K562 (cell line): ENCODE measurements at places on chromosomes 5 and 9.

DNA sequence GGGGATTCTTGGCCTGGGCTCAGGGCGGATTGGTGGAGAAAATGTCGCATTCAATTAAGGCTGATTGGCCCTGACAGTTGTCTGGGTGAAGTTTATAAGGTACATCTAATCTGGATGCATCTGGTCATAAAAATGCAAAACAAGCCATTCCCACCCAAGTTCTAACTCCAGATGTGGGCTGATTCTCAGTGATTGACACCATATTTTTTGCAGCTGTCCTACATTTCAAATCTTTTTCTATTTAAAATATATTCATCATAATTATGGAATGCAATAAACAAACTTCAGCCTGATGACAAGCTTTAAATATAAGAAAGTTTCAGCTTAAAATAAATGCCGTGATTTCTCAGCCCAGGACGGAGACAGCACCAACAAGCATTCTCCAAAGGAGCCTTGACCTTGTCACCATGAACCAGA lies 146.4 kb upstream of the SMIM23 start:
- no peak for DNase-seq

GRCh38 chr5:122942164-122942914 lies 94.2 kb downstream of the PPIC start:
- DNase-seq = peak; percentile 81

GRCh38 chr9:76744336-76744735 lies 19.9 kb upstream of the PCA3 start:
- DNase-seq = no peak

GRCh38 chr5:72141440-72142355 lies 34.4 kb downstream of the MAP1B start:
- no peak for DNase-seq

GRCh38 chr9:134689321-134690181 lies 47.9 kb downstream of the COL5A1 start:
- peak; percentile 74 for DNase-seq

- DNase-seq = no peak
These were observed 83.2 kb upstream of the SMIM15 start for GRCh38 chr5:61245486-61245885.

DNA sequence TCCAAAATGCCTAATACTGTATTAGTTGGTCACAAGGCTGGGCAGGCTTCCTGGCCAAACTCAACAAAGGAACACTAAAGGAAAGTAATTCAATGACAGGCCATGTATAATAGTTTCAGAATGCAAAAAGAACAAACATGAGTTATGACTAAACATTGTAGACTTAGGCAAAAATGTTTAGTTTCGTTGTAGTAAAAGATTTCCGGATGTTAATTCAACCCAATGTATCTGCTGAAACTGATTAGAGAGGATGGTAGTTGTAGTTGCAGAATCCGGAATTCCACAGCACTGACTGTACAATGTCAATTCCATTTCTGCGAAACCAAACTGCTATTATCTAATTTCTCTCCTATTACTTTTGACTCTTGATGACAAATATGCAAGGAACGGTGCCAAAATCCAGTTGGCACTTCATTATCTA lies 117.9 kb upstream of the FST start:
- no peak for DNase-seq

DNA sequence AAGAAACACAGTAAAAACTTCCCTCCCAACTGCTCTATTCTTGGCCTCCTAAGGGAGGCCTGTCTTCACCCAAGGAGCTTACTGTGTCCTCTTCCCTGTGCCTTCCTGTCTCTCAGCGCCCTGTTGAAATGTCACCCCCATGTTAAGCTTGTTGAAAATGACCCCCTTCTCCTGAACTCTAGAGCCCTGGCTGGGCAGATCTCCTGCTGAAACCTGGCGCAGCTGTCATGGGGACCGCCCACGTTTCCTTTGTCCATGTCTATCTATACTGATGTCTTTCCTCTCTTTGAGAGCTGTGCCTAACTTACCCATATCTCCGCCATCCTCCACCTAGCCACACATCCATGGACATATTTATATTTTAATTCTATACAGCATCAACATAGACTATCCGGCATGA lies 33.3 kb downstream of the PTCH1 start:
- DNase-seq = no peak
